ENCODE measurements at places on chromosomes 4 and X.

- no peak for DNase-seq
These were observed 15.3 kb downstream of the TMEM131L start for GRCh38 chr4:153481478-153481877.

DNA sequence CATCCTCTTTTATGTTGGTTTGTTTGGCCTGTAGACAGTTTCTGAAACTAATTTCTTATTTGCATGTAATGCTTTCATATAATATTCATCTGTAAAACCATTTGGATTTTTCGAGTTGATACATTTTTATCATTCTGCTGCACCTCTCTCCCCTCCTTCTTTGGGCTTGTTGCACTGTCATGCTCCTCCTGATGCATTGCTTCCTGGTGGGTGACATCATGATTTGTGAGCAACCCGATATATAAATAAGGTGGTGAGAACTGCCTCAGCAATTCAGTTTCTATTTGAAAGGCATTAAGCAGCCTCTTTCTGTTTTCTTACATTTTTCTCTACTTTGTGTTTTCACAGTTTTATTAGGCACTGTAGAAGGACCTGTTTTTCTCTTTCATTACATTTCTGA lies 515.7 kb downstream of the RPA4 start:
- DNase-seq: no peak

DNA sequence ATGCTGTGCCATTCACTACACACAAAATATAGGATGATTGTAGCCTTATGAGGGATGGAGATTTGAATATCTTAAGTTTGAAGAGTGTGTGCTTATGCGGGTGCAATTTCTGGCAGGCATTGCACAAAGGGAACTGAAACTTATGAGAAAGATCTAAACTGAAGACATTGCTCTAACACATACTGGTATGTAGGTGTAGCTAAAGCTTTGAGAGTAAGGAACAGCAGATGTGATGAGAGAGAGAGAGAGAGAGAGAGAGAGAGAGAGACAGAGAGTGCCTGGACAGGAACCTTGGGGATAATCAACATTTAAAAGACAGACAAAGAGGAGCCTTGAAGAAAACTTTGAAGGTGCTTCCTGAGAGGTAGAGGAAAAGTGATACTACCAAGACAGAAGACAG lies 379.7 kb downstream of the SPRY1 start:
- no peak for DNase-seq

GRCh38 chr4:139530833-139531427 lies 25.1 kb downstream of the SETD7 start:
- DNase-seq: no peak

DNA sequence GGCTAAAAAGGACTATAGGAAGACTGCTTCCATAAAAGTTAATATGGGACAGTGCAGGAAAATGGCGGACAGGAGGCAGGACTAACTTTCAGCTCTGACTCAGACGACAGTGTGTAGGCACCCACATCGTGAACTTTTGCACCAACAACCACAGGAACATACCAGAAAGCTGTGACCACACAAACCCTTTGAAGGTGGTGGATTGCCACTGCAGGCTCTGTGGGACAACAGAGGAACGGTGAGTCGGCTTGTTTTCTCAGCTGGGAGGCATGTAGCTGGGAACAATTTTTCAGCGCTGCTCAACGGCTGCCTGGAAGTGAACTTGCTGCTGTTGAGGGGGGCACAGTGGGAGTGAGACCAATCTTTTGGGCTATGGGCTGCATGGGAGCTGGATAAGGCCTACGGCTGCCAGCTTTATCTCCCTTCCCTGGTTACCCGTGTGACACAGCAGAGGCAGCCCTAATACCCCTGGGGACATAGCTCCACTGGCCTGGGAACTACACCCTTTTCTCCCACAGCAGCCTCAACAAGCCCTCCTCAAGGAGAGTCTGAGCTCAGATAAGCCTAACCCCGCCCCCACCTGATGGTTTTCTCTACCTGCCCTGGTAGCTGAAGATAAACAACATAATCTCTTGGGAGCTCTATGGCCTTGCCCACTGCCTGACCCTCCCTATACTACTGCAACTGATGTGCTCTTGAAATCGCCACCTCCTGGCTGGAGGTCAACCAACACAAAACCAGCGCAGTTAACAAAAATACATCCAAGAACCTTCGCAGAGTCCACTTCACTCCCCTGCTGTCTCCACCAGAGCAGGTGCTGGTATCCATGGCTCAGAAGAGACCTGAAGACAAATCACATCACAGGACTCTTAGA lies 1537.0 kb downstream of the C4orf33 start:
- no peak for DNase-seq

DNA sequence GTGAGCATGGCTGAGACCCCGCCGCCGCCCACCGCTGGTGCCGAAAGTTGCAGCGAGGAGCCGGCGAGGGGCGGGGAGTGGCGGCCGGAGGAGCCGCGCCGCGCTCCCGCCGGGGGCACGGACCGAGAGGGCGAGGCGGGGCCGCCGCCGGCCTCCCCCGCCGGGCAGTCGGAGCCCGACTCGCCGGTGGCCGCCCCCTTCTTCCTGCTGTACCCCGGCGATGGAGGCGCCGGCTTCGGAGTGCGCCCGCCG lies 16.5 kb downstream of the UTP3 start:
- no peak for DNase-seq

GRCh38 chrX:267771-268261 lies 13.4 kb upstream of the PLCXD1 start:
- no peak for DNase-seq

- DNase-seq: no peak
These were observed 47.4 kb upstream of the IL21 start for GRCh38 chr4:122668241-122668640.

DNA sequence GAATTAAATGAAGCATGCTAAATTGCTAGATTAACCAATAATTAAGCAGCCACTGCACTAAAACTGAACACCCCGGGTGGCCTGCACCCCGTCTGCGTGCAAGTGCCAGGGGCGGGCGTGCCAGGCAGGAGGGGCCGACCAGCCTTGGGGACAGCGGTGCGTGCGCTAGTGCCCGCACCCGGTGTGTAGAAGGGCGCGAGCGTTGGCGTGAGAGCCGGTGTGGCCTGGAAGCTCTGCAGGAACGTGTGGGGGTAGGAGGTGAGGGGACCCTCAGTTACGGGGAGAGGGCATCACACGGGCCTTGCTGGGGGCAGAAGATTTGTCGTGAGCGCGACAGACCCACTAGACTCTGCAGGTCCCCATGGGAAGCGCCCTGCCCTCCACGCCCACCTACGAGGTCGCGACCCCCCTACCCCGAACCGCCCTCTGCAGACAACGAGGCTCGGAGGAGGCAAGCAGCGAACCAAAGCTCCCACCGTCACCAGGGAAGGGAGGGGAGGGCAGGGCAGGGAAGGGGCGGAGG lies 105.8 kb downstream of the FAM53A start:
- DNase-seq: no peak

- no peak for DNase-seq
These were observed 33.0 kb upstream of the CXCL8 start for GRCh38 chr4:73707269-73707875.

DNA sequence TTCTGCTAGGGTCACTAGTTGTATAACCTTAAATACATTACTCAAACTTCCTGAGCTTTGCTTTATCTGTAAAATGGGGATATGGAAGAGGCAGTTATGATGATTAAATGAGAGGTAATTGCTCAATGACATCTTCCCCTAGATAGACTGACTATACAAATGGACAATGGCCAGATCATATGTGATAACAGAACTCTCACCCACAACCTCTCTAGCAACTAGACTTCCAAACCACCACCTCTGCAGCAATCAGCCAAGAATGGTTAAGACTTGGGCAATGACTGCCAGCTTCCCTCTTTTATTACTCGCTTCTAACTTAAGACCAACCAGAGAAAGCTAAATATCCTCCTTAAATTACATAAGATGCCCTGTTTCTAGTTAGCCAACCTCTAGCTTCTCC lies 2.9 kb upstream of the SEPSECS start:
- DNase-seq: no peak

GRCh38 chr4:56874923-56875322 lies 32.8 kb upstream of the REST start:
- DNase-seq: no peak

- no peak for DNase-seq
These were observed 3.5 kb downstream of the TMEM271 start for GRCh38 chr4:572594-572993.

DNA sequence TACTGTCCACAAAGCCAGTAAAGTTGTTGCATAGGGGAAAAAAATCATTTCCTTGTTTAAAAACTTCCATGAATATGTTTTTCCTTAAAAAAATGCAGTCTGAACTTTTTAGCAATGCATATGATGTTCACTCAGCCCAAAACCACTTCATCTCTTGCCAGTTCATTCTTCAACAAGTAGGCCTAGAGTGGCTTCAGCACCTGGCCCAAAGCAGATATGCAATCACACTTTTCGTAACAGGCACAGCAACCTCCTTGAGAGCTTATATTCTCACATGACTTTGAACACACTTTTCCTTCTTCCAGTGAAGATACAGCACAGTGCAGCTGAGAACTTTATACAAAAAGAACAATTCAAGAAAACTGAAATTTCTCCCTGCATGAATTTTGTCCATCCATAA lies 128.6 kb downstream of the ADAMTS3 start:
- DNase-seq: no peak

GRCh38 chr4:82984459-82984858 lies 26.2 kb downstream of the LIN54 start:
- DNase-seq: no peak

GRCh38 chr4:141132072-141132708 lies 1.1 kb downstream of the RNF150 start:
- DNase-seq: no peak

DNA sequence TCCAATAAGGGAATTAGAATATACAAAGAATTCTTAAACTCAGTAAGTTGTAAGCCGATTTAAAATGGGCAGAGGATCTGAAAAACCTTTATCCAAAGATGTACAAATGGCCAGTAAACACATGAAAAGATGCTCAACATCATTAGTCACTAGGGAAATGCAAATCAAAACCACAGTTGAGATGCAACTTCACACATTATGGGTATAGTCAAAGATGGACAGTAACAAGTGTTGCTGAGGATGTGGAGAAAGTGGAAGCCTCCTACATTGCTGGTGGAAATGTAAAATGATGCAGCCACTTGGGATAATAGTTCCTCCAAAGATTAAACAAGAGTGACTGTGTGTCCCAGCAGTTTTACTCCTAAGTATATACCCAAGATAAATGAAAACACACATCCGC lies 32.6 kb downstream of the RS1 start:
- no peak for DNase-seq

DNA sequence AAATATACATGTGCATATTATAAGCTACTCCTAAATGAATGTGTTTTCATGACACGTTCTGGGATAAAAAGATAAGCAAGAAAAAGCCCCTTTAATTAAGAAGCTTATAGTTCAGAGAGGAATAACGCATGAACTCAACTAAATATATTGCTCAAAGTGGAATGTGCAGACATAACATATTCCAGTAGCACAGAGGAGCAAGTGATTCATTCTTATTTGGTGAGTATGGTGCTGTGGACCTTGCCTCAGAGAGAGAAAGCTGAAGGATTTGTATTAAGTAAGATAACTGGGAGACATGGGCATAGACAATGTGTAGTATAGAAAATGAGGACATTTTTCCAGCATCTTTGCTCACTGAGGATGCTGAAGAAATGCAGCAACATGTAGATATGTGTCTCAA lies 76.8 kb downstream of the CFAP299 start:
- DNase-seq: no peak

GRCh38 chr4:183797445-183798300 lies 107.4 kb upstream of the STOX2 start:
- no peak for DNase-seq

DNA sequence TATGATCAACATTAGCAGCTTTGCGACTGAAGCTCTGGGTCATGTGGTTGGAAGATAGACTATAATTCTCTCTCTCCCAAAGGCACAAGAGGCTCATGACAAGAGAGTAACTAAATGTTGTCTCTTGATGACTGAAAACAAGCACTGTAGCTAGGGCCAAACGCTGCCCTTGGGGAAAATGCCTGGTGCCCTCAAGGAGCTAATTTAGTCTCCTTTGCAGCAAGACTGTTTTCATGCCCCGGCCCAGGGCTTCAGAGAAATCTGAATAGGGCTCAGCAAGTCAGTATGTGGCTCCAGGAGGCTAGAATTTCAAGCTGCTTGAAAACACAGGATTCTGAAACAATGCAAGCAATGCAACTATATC lies 411.9 kb downstream of the GPAT3 start:
- DNase-seq: no peak

DNA sequence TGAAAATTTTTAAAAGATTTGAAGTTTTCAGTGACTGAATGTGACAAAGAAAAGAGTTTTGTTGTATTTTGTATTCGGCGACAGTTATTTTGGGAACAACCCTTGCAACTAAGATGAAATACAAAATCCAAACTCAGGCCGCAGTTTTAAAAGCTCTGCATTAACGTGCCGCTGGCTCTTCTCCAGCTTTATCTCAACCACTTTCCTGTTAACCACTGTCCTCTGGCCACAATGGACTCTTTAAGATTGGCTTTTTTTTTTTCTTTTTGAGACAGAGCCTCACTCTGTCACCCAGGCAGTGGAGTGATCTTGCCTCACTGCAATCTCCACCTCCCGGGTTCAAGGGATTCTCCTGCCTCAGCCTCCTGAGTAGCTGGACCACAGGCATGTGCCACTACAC lies 22.1 kb upstream of the AMTN start:
- no peak for DNase-seq

DNA sequence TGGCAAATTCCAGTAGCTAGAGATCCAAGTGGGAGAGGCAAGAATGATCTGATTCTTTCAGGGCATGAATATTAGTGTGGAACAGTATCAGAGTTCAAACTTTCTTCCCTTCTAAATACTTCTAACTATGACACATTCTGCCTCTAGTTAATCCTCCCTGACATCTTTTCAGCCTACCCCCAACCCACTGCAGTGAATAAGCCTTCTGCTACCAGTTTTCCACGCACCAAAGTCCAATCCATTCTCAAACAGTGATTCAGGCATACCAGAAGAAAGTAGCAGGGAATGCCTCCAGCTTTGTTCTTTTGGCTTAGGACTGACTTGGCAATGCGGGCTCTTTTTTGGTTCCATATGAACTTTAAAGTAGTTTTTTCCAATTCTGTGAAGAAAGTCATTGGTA lies 155.4 kb upstream of the FTHL17 start:
- DNase-seq: no peak

GRCh38 chr4:3670521-3671519 lies 95.4 kb upstream of the ADRA2C start:
- DNase-seq: no peak

- DNase-seq: no peak
These were observed 90.7 kb upstream of the PCDH18 start for GRCh38 chr4:137623013-137623412.

DNA sequence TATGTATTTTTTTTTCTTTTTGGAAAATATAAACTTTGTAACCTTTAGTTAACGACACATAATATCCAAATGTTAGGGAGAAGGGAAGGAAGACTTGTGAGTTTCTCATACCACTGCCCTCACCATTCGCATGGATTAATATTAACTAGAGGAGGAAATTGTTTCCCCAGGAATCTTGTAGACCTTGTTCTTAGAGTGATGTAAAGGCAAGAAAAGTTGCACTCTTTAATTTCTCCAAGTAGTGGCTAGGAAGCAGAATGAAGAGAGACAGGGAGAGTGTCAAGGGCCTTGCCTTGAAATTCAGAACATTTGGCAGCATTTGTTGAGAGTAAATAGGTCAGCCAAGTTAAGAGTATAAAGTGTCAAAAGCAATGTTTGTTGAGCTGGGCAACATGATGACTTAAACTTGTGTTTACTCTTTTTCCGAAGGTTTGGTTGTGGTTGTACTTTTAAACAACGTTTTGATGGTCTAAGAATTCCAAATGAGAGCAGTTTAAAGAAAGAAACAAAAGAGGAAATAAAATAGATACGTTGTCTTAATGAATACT lies 105.7 kb downstream of the TENM3 start:
- DNase-seq: no peak

- no peak for DNase-seq
These were observed 13.2 kb upstream of the PCDH18 start for GRCh38 chr4:137545461-137545861.
